Central memory CD4-positive, alpha-beta T cell (primary cell): ENCODE measurements at places on chromosomes 5 and 9.

DNA sequence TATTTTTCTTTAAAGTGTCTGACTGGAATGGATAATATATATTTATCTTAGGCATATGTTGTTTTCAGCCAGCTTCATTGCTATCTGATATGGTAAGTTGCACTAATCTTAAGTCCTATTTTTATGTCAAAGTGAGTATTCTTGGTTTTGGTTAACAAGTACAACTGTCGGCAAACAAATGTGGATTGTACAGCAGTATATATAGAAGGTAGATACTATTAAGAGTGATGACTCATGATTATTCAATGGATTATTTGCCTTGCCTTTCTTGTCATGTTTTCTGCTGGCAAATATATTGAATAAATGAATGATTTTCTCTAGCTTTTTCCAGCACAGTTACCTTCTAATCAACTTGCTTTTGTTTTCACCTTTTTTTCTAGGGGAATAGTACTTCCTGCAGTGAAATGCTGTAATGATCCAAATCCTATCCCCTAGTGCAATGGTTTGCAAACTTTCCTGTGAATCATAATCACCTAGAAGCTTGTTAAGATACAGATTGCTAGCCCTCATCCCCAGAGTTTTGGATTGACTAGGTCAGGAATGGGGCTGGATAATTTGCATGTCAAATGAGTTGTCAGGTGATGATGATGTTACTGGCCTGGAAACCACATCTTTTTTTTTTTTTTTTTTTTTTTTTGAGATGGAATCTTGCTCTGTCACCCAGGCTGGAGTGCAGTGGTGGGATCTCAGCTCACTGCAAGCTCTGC is 60.8 kb upstream of the ARRDC3 start:
- DNase-seq = no peak

GRCh38 chr5:83964271-83964670 is 243.6 kb upstream of the HAPLN1 start:
- no peak for DNase-seq

- DNase-seq = no peak
These were observed 21.9 kb downstream of the DIAPH1 start for GRCh38 chr5:141596867-141597266.

DNA sequence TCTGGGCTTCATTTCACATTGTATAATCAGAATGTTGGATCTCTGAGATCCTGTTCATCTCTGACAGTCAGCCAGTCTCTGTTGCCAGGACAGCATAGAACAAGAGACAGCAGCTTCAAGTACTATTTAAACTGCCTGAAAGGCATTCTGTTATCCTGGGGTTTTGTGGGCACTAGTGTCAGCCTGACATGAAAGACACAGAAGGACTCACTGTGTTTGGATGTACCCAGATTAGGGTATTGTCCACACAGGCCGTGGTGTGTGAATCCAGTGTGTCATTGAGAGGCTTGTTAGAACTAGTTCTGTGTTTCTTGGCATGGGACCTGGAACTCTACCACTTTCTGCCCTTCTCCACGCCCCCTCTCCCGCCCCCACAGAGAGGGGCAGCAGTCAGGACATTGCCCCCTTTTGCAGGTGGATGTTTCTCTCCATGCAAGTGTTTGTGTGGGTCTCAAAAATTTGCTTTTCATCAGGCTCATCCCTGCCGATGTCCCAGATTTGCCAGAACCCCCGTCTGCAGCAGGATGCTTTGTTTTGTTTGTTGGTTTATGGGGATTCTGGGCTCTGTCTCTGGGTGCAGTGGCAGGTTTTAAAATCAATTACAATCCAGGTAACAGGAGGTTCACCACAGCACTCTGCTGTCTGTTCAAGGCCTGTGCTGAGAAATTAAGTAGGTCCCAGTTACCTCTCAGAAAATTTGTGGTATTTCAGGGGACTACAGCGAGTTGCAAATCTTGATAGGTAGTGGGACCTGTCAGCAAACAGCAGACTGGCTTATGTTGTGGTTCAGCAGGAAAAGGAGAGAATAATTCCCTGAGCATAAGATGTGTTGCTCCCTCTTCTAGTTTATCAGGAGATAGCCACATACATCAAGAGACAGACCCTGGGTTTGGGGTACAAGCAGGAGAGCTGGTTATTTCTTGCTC is 144.6 kb downstream of the DOCK2 start:
- DNase-seq = no peak

DNA sequence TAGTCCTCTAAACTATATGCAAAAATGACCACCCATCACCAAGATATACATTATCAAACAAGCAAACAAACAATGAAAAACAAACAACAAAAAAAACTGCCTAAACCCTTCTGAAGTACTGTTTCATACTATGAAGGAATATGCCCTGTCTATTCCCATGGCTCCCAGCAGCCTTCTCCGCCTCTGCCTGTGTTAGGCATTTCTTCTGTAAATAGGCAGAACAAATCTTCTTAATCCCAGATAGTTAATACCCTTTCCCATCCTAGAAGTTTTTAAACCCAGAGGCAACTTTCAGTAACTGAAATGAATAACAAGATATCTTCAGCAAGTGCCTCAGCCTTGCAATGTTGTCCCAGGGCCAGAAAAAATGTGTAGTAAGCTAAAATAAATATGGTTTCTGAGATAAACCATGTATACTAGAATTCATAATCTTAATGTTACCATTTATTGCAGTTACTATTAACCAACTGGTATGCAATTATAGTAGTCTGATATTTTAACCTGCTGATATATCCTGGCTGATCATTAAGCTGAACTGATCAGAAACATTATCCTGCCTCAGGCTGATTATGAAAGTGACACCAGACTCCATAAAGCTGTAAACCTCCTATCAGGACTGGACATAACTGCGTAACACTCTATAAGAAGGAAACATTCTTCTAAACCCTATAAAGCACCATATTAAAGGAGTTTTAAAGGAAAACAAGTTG is 68.5 kb downstream of the ANKRD31 start:
- no peak for DNase-seq

GRCh38 chr9:73761905-73762304 is 610.2 kb downstream of the ANXA1 start:
- DNase-seq = no peak

DNA sequence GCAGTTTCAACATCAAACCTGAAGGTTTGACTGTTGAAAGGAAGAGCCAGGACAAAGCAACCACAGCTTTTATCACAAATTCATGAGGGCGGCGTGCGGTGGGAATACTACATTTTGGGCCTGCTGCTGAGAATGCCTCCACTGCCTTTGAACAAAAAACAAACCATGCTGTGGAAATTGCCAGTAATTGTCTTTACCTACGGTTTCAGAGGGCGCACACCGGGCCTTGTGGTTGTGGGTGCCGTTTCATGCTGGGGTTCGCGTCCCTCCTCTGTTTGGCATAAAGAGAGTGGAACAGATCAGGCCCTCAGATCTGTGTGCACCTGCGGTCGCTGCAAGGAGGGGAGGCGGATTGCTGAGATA is 27.6 kb upstream of the TCF7 start:
- peak; percentile 88 for DNase-seq

DNA sequence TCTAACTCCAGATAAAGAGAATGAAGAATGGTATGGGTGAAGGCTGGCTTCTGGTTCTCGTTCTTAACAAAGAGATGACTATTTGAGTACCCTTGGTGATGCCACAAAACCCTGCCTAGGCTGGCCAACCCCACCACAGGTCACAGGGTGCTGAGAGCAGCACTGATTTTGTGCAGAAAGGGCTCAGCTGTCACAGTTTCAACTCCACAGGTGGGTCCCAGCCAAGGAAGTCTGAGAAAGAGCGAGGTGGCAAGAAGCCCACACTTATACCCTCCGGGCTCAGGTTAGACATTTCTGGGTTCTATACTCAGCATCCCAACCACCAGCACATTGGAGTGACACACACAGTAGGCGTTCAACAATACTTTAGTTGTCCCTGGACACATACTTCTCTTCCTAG is 118.1 kb downstream of the SLIT3 start:
- DNase-seq = no peak

- DNase-seq = no peak
These were observed 465.7 kb upstream of the DMAC1 start for GRCh38 chr9:8265281-8265680.

GRCh38 chr5:112573441-112573840 is 154.4 kb upstream of the EPB41L4A start:
- DNase-seq = no peak
